ENCODE measurements at places on chromosomes 6 and 20. TPM values are rescaled to one million over a fixed set of nuclear protein-coding genes. Genes with fewer than 3 reads are reported as not detected.

DNA sequence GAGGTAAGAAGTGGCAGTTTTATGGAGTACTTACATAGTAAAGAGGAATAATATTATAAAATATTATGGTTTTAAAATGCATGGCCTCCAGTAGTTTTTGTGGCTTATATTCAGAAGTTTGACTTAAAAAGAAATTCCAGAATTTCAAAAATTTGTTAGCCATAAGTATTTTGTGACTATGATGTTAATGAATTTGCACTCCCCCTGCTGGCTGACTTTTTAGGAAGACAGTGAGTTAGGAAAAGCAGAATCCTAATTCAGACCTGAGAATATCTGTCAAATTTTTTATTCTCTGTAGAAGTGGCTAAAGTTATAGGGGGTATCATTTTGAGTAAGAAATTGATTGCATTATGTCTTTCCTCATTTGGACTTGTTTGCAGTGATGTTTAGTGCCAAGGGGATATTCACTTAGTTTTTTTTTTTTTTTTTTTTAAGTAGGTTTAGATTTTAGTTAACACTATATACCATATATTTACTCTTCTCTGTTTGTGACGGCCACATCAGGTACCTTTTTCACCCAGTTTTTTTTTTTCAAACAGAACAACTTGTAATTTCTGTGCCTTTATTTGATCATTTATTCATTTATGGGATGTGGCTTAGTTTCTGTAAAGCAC, 40.8 kb downstream of the ZFAND3 start:
- no peaks in the 10 kb centered on the region for H3K27me3 ChIP-seq
- peaks cover 5% of the 10 kb centered on the region for H3K36me3 ChIP-seq
- H3K4me3 ChIP-seq = no peak overlapping the region
- H3K27ac ChIP-seq = no peak overlapping the region
- peaks cover 14% of the 10 kb centered on the region for H3K4me1 ChIP-seq

The KIF25 gene
- not detected for total RNA-seq

DNA sequence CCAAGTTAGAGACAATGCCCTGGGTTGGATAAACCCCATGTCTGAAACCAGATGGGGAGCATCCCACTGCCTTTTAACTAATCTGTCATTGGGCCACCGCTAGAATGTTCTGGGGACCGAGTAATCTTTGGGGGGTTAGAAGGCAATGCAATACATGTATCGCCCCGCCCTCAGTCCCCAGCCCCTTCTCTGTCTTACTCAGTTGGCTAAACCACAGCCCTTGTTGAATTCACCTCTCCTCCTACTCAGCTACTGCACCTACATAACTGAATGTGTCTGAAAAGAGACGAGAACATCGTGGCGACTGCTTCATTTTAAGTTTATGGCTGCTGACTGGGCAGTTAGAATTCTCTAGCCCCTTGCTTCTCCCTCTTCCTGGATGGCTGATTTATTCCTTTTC, 15.1 kb upstream of the CCR6 start:
- no peaks in the 10 kb centered on the region for H3K27me3 ChIP-seq
- DNase-seq = no peak
- no peak overlapping the region for H3K27ac ChIP-seq
- no peaks in the 10 kb centered on the region for H3K36me3 ChIP-seq

The NCOA6 gene
- total RNA-seq = 27.1 TPM

DNA sequence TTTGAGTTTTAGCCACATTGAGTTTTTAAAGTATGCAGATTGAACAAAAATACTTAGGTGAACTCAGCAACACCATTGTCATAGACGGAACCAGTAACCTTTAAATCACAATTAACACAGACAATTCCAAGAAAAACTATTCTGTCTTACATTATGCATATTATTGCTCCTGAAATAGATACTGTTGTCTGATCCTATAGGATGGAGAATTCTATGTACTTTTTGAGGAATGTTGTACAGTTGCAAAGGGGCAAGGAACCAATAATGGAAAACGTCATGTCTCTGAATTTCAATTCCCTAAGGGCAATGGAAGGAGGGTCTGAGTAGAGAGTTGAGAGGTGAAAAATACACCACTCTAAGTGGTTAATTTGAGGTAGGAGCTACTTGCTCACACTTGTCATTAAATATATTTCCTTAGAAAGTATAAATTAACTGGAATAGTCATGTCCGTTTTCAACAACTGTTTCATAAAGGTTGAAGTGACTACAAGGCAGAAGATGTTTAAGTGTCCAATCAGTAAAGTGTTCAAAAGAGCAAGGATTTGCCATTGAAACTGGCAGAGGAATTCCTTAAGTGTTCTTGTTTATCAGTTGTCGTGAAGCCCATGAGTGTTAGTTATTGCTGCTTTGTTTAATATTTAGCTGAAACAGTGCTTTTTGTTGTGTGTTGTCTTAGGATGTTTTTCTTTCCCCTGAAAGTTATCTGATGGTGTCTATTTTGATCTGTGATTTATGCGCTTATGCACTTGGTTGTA, 1.3 kb downstream of the NKAIN2 start:
- DNase-seq = no peak
- peaks cover 9% of the 10 kb centered on the region for H3K4me1 ChIP-seq
- H3K4me3 ChIP-seq = no peak overlapping the region
- no peak overlapping the region for H3K27ac ChIP-seq

The PROKR2 gene
- total RNA-seq = not detected

- H3K4me1 ChIP-seq = no peaks in the 10 kb centered on the region
- H3K36me3 ChIP-seq = no peaks in the 10 kb centered on the region
- no peaks in the 10 kb centered on the region for H3K27me3 ChIP-seq
- no peak overlapping the region for H3K4me3 ChIP-seq
Measured at GRCh38 chr6:124765280-124765679, 197.0 kb upstream of the RNF217 start.

- H3K27me3 ChIP-seq = no peaks in the 10 kb centered on the region
- no peak for DNase-seq
- H3K4me3 ChIP-seq = no peak overlapping the region
- H3K27ac ChIP-seq = no peak overlapping the region
- H3K4me1 ChIP-seq = peaks cover 9% of the 10 kb centered on the region
Measured at GRCh38 chr6:108651340-108652227, 90.9 kb downstream of the FOXO3 start.

The FAM209B gene
- total RNA-seq = 3.3 TPM

- no peak for DNase-seq
- H3K4me1 ChIP-seq = no peaks in the 10 kb centered on the region
- no peak overlapping the region for H3K27ac ChIP-seq
- H3K27me3 ChIP-seq = peaks cover 8% of the 10 kb centered on the region
Measured at GRCh38 chr20:677957-678356, 2.4 kb upstream of the SCRT2 start.

DNA sequence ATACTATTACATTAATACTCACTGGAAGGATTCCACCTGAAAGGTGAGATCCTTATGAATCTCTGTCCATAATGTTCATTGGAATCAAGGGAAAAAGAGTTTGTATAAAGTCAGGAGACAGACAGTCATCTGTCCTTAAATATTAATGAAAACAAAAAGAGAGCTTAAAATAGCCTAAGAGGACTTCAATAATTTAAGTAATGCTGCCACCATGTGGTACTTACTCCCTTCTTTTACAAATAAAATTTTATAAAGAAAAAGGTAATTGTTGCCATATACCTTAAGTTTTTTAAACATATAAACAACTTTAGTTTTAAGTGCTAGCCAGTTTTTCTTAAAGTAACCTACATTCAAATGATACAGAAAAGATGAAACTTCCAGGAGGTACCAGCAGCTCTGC, 5.1 kb downstream of the BLOC1S5 start:
- H3K4me3 ChIP-seq = no peak overlapping the region
- H3K27me3 ChIP-seq = no peaks in the 10 kb centered on the region
- H3K36me3 ChIP-seq = peaks cover 41% of the 10 kb centered on the region
- no peaks in the 10 kb centered on the region for H3K4me1 ChIP-seq

The RIPPLY2 gene
- total RNA-seq = not detected

DNA sequence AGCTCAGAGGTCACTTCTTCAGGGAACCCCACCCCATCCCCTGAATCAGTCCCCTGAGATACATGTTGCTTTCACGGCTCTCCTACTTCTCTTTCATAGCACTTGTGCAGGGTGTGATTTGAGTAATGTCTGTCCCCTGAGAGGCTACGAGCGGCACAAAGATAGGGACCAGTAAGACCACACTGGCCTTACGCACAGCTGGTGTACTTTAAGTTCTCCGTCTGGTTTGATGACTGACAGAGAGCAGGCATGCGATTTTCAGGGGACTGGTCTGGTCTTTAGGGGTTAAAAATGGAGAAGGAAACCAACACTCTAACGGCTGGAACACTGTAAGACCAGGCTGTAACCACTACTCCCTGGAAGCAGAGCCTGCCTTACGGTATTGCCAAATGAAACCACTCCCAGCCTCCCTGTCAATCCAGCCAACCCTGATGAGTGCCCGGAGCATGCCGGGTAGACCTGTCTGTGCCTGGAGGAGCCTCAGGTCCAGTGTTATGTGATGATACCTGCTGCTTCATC, 47.1 kb downstream of the ELMO2 start:
- H3K4me1 ChIP-seq = peaks cover 76% of the 10 kb centered on the region
- no peak overlapping the region for H3K27ac ChIP-seq
- no peak overlapping the region for H3K4me3 ChIP-seq
- H3K27me3 ChIP-seq = no peaks in the 10 kb centered on the region

DNA sequence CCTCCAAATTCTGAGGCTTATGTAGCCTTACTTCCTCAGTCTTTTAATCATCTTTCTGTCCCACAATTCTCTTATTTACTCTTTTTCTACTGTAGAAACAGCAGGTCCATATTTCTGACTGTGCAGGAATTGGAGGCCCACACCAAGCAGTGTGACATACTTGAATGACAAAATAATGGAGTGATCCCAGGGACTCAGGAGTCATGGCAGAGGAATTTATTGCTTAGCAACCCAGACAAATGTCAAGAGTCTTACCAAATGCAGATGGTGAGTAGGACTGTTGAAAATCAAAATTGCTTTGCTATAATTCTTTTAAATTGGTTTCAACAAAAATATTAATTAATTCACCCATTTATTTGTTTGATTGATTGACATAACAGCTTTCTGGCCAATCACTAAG, 59.9 kb downstream of the HTR1B start:
- no peak for DNase-seq
- no peak overlapping the region for H3K4me3 ChIP-seq
- H3K36me3 ChIP-seq = no peaks in the 10 kb centered on the region
- no peaks in the 10 kb centered on the region for H3K27me3 ChIP-seq
- no peaks in the 10 kb centered on the region for H3K4me1 ChIP-seq

- DNase-seq = no peak
- no peak overlapping the region for H3K27ac ChIP-seq
- no peaks in the 10 kb centered on the region for H3K36me3 ChIP-seq
- H3K27me3 ChIP-seq = no peaks in the 10 kb centered on the region
- no peaks in the 10 kb centered on the region for H3K4me1 ChIP-seq
Measured at GRCh38 chr6:1756472-1757129, 146.9 kb downstream of the FOXC1 start.

The VPS52 gene
- 84.8 TPM for total RNA-seq

GRCh38 chr20:44759595-44759994, 13.9 kb downstream of the KCNK15 start:
- no peaks in the 10 kb centered on the region for H3K36me3 ChIP-seq
- H3K4me3 ChIP-seq = no peak overlapping the region
- no peaks in the 10 kb centered on the region for H3K27me3 ChIP-seq
- no peaks in the 10 kb centered on the region for H3K4me1 ChIP-seq

DNA sequence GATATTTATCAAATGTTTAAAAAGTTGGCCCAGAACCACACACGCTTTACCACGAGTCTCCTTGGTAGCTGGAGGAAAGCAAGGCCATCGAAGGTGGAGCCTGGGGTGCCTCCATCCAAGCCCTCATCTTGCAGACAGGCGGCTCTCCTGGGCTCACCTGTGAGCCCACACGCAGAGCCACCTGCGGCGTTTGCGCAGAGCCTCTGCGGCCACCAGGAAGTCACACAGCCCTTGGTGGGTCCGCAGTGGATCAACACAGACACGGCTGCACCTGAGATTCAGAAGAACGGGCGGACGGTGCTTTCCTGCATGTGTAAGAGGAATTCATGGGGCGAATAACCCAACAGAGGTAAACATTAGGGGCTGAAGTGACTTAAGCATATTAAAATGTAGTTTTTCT, 24.5 kb upstream of the SMOC2 start:
- no peaks in the 10 kb centered on the region for H3K36me3 ChIP-seq
- no peak for DNase-seq
- no peaks in the 10 kb centered on the region for H3K4me1 ChIP-seq
